ENCODE measurements at places on chromosomes 4 and X. TPM values are rescaled to one million over a fixed set of nuclear protein-coding genes. Genes with fewer than 3 reads are reported as not detected.

CDS1 gene
- 0.22 TPM for polyA plus RNA-seq

SPANXN3 gene
- not detected for polyA plus RNA-seq

LNX1 gene
- 14.1 TPM for polyA plus RNA-seq

IL13RA2 gene
- polyA plus RNA-seq = 0.45 TPM

ZNF157 gene
- not detected for polyA plus RNA-seq

Measured in adipose tissue (tissue), 3 donors.